ENCODE measurements at places on chromosomes 7 and 10.

DNA sequence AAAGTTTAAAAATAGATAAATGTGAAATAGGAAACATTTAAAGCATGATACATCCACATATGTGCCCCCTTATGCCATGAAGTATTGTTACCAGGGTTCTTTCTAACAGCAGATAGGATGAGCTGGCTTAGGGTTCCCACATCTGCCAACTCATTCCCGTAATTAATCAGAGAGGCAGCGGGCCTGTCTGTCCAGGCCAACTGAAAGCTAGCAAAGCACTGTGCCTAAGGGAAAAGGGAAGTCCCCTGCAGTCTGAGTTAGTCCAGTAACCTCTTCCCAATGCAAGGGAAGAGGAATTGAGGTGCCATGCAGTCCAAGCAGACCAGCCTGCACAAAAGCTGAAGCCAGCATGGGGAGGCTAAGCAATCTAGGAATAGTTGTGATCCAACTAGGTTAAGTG lies 18.3 kb upstream of the ZC3HAV1L start:
- DNase-seq, result no peak

- peak; percentile 90 for DNase-seq
These were observed 1180.3 kb downstream of the TYW1 start for GRCh38 chr7:68176974-68177373.

DNA sequence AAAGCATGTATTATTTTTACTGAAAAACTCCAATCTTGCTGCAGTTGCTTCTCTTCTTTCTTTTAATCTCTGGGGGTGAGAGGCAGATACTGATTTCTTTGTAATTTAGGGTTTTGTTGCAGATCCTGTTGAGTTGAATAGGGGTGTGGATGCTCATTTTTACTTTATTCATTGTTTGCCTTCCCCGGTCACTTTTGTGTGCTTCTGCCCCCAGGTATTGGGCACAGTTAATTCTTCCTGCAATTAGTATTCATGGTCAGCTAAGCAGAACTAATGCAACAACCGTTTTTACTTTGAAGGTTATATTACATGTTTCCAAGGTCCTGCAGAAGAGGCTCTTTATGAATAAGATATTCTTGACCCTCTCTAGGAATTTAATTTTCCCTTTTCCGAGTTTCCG lies 96.4 kb downstream of the BUB3 start:
- DNase-seq, result no peak

- DNase-seq, result no peak
These were observed 58.0 kb upstream of the CAV2 start for GRCh38 chr7:116441534-116441933.

GRCh38 chr7:47901542-47901941 lies 46.7 kb downstream of the PKD1L1 start:
- DNase-seq, result no peak

GRCh38 chr7:70624500-70625103 lies 507.3 kb upstream of the GALNT17 start:
- no peak for DNase-seq

- no peak for DNase-seq
These were observed 77.9 kb downstream of the INSIG1 start for GRCh38 chr7:155375337-155376277.

DNA sequence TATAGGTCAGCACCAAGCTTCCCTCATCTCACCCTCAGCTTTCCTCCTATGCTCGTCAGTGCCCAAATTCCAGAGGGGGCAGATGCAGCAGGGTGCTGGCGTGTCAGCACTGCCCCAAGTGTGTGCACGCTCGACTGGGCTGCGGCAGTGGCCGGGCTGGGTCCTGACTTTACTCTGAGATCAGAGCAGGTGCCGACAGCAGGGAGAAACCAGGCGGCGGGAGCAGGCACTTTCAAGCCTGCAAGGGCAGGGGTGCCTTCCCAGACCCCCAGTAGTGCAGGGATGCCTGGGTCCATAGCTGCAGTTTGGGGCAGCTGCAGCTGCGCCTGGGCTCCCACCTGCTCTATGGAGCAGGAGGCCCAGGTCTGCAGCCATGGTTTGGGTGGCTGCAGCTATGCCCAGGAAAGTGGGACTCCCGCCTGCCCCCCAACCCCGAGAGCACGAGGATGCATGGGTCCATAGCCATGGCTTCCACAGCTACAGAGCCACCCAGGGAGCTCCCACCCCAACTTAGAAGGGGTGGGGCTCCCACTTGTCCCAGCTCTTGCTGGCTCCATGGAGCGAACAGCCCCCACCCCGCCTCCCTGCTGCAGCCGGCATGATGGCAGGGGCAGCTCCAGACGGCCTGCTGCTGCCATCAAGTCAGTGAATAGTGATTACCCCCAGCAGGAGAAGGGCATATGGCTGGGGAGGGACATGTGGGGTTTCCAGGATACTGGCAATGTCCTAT lies 199.2 kb upstream of the KMT2E start:
- no peak for DNase-seq

GRCh38 chr7:131692131-131692960 lies 135.9 kb upstream of the PODXL start:
- DNase-seq, result peak; percentile 70
